ENCODE measurements at places on chromosomes 11 and 22.

- DNase-seq = peak; percentile 14
These were observed 379 bp upstream of the SLC3A2 start for GRCh38 chr11:62880231-62880802.

- DNase-seq = no peak
These were observed 9.1 kb upstream of the ZBED5 start for GRCh38 chr11:10866893-10867331.

- no peak for DNase-seq
These were observed 148.9 kb downstream of the NECTIN1 start for GRCh38 chr11:119580081-119580480.

DNA sequence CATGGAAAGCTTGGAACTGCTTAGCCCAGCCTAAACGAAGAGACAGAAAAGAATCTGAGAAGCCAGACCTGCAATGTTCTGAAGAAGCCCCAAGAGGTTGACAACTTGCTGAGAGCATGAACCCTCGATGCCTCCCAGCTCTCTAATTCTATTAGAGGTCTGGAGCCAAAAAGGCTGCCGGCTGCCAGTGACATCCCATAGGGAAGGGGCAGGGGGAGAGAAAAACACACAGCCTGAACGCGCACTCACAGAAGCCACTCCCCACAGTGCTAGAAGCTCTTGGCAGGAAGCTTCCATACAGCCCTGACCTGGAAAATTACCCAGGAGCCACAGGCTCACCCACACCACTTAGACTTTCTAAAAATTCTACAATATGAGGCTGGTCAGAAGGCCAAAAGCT lies 18.3 kb downstream of the POLDIP3 start:
- DNase-seq = no peak

DNA sequence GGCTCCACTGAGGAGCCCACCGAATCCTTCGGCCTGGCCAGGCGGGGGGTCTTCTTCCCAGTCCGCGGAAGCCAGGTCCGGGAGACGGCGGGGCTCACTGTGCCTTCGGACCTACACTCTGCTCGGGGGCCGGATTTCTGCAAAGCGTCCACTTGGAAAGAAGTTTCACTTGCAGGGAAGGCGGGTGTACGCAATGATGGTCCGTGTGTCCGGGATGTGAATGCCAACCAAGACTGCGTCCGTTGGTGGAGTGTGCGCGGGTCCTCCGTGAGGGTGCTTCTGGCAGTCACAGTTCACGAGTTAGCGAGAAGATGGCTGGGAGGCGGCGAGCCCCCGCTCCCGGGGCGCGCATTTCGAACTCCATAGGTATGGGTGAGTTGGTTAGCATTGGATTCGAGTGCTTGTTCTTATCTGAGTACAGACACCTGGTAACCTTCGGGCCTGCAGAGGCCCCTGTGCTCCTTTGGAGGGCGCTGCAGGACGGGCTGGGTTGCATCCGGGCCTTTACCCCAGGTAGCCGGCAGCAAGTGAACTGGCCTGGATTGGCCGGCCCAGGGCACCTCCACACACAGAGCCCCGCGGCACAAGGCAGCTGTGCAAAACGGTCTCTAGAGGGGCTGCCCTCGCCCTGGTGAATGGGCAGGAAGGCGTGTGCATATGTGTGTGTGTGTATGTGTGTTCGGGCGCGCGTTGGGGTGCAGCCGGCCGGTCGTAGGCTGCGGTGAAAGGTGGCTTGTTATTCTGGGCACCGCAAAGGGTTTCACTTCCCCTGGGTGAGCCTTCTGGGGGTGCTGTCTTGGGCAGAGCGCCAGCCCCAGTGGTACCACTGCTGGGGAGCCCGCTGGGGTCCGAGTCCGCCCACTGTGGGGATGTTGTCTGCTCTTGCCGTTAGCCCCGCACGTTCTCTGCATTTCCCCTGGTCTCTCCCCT lies 13.3 kb upstream of the CYP2R1 start:
- DNase-seq = peak; percentile 73

DNA sequence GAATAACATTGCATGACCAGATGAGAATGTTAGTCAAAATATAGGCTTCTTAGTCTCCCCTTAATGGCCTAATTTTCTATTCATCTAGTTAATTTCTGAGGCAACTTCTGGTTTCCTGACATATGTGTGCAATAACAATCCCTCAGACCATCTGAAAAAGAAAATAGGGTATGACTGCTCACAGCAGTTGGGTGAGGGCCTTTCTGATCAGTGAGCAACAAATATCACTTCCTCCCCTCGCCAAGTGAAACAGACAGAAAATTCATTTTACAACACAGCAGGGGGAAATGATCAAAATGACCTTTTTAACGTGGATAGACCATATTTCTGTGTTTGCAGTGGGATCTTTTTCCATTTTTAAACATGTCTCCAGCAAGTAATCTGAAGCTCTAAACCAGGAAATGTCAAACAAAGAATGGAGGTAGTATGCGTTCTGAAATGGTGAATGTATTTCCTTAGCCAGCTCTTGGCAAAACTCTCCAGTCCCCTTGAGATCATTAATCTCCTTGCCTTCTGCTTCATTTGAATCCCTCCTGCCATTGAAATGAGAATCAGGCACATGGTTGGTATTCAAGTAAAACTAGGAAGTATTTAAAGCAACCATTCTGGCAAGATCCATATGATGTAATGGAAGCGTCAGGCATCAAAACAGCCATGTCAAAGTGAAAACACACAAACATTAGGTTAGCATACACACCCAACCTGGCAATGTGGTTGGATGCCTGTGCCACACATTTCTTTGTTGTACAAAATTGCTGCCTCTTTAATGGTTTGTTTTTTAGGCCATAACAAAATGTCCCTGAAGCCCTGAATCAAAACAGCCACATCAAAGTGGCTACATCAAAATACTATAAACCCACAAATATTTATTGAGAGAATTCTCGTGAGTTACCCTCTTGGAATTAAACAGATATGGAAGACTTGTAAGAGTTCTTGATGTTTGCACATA lies 100.1 kb downstream of the SLC1A2 start:
- no peak for DNase-seq

DNA sequence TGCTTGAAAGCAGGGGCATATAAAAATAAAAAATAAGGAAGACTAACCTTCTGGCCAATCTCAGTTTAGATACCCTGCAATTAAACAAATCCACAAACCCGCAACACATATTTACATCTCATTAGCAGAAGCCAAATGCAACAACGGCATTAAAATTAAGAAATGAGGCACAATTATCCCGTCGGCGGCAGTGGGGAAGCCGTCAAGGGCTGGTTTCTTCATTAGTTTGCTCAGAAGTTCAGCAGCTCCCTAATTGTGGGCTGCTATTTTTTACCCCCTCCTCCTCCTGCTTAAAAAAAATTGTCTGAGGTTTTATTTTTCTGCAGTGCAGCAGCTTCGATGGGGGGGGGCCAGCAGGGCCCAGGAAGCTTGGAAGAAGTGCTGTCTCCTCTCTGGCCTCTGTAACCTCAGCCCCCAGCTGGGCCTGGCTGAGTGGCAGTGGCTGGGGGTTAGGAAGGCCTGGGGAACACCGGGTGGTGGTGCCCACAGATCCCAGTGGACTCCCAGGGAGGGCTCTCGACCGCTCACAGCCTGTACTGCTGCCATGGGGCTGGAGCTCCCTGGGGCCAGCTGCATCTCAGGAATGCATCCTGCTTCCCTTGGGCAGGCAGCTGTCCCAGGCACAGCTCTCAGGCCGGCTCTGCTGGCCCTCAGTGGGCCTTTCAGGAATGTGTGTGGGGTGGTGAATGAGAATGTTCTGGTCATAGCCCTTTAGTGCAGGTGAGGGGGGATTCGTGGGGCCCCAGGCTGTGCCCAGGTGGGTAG lies 148.7 kb upstream of the B3GAT1 start:
- no peak for DNase-seq

GRCh38 chr11:726278-727220 lies 20.5 kb downstream of the EPS8L2 start:
- DNase-seq = no peak

GRCh38 chr22:50269573-50269969 lies 609 bp downstream of the MAPK11 start:
- DNase-seq = no peak

- DNase-seq = no peak
These were observed 107.3 kb upstream of the LUZP2 start for GRCh38 chr11:24389575-24389974.

DNA sequence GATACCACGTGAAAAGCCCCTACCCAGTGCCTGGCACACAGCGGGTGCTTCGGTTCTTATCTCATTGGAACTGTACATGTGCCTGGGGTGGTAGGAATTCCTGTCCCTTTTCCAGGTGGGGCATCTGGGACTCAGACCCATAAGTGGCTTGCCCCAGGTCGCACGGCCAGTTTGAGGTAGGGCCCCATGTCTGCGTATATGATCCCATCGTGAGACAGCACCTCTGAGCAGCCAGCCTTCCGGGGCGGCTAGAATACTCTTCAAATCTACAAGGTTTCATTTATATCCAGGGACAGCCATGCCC lies 33.5 kb upstream of the SMIM38 start:
- DNase-seq = no peak

DNA sequence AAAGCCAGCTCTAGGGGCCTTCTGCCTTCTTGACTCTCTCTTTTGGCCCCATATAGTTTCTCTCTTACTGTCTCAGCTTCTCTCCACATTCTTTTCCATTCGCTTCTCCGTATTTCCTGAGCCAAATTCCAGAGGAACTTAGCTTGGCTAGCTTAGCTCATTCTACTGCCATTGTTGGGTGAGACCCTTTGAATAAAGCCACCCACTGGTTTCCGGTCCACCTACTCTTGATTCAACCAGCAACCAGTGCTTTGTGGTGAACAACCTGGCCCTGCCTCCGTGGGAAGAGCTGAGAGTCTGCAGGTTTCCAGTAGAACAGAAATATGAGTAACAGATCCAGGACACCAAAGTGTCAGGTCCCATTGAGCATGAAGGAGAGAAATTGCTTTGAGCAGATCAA lies 81.3 kb upstream of the ARHGAP20 start:
- no peak for DNase-seq
